ENCODE measurements at places on chromosomes 12 and 14.

DNA sequence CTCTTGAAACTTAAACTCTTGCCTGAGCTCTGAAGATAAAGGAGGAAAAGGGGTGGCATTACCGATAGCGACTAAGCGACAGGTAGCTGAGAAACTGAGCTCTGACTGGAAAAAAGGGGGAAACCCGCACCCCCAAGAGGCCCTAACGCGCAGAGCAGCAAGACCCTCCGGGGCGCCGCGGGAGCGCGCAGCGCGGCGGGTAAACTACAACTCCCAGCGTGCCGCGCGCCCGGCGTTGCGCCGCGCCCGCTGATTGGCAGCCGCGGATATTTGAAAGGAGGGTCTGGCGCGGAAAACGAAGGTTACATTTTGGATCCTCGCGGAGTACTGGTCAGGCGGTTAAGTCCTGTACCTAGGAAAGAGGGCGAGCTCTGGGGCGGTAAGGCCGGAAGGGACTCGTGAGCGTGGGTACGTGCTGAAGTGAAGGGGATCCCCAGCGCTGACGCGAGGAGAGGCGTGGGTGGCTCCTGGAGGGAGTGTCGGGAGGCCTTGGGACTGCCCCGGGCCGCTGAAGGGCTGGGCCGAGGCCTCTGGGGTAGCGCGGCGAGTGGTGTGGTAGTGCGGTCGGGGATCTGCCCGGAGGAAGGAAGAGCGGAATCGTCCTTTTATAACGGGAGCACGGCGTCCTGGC is at the start of gene ESPL1:
ESPL1 (plus strand) TSS at position 301 of the 631 bp plus-strand sequence. CDS start 468 bp downstream, outside the sequence.
- DNase-seq = peak; percentile 75

- DNase-seq = no peak
Measured at GRCh38 chr14:94581127-94581999, at the start of gene SERPINA5. TSS of gene SERPINA5 (plus strand) at chr14:94581426. CDS start at chr14:94587363, 5,937 bp downstream.

DNA sequence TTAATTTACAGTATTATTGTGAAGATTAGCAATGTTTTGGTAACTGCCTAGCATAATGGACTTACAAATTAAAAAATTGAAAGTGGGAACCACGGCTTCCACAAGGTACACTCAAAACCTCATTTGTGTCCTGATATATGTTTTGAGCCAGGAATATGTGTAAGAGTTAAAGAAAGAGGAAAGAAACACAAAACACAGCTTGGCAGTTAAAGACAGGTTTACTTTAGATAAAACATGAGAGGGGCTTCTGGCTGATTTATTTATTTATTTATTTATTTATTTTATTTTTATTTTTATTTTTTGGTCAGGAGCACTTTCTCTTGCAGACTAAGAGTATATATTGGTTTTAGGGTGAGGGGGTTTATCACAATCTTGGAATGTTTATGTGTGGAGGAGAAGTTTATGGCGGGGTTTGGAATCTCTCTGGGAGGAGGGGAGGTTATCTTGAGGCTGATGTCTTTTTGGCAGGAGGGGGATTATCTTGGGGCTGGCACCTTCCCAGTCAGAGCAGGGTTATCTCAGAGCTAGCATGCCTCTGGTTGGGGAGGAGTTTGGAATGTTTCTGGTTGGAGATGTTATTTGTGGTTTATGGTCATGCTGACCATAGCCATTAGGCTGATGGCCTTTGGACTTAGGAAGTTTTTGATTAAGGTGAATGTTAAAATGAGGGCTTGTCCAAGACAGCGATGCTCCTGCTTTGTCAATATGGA is 436.7 kb downstream of the DAD1 start:
- DNase-seq = no peak

DNA sequence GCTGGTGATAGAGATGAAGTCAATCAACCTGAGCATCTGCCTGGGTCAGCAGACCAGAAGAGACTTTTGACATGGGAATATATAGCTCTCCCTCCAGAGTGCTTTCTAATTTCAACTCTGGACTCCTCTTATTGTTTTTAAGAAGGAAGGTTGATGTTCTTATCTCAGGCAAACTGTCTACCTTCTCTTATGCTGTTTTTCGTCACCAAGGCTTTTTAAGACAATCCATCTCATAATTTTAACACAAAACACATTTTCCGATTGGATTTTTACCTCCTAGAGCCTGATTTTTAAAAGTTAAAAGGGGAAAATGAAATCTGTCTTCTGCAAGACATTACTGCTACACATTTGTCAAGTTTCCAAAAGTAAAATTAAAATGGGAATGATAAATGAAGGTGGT is 368.7 kb upstream of the MIS18BP1 start:
- no peak for DNase-seq

DNA sequence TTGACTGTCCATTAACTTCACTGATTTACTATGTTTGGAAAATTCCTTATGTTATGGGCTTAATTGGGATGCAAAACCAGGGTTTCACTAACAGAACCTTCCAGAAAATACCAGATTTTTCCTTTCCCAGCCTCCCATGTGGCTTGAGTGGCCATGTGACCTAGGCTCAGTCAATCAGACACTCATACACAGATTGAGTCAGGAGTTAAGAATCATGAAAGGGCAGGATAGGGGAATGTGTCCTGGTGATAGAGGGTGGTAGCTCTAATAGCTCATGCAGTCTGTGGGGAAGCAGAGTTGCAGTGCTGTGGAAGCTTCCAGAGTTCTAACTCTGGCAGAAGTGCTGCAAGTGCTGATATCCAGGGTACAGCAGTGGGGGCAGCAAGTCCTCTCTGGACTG is 134.1 kb upstream of the IFNG-AS1 start:
- DNase-seq = no peak

DNA sequence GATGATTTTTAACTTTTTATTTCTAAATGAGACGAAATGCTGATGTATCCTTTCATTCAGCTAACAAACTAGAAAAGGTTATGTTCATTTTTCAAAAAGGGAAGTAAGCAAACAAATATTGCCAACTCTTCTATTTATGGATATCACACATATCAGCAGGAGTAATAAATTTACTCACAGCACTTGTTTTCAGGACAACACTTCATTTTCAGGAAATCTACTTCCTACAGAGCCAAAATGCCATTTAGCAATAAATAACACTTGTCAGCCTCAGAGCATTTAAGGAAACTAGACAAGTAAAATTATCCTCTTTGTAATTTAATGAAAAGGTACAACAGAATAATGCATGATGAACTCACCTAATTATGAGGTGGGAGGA is 139.6 kb downstream of the HMGA2 start:
- no peak for DNase-seq

GRCh38 chr14:93957333-93957710 is 19.0 kb downstream of the ASB2 start:
- no peak for DNase-seq

DNA sequence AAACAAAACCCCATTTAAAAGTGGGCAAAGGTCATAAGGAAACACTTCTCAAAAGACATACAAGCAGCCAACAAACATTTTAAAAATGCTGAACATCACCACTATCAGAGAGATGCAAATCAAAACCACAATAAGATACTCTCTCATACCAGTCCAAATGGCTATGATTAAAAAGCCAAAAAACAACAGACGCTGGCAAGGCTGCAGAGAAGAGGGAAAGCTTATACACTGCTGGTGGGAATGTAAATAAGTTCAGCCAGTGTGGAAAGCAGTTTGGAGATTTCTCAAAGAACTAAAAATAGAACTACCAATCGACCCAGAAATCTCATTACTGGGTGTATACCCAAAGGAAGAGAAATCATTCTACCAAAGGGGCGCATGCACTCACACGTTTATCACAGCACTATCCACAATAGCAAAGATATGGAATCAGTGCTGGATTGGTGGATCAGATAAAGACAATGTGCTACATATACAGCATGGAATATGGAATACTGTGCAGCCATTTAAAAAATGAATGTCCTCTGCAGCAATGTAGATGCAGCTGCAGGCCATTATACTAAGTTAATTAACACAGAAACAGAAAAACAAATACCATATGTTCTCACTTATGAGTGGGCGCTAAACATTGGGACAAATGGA is 102.1 kb upstream of the DAAM1 start:
- peak; percentile 64 for DNase-seq

DNA sequence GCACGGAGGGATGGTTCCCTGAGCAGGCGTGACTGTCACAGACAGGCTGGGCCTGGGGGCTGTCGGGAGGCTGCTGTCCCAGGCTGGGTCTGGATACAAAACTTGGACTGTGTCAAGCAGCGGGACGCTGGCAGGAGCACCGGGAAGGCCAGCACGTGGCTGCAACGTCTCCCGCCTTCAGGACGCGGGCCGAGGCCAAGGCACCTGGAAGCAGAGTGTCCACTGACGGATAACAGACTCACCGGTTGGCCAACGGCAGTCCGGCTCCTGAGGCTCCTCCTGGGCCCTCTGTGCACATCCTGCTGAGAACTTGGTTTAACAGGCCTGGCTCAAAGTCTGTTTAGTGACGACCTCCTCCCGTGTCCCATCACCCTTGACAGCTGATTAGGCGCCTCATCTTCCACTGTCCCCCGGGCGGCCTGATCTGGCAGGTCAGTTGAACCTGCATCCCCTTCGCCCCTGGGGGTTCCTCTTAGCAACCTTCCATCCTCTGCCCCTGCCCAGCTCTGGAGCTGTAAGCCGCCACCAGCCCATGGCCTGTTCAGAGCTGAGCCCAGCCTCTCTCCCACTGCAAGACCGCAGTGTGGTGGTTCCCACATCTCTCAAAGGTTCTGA is 2.5 kb downstream of the XRCC3 start:
- no peak for DNase-seq

- peak; percentile 11 for DNase-seq
Measured at GRCh38 chr12:133106253-133106652, 23.8 kb downstream of the ZNF891 start.

DNA sequence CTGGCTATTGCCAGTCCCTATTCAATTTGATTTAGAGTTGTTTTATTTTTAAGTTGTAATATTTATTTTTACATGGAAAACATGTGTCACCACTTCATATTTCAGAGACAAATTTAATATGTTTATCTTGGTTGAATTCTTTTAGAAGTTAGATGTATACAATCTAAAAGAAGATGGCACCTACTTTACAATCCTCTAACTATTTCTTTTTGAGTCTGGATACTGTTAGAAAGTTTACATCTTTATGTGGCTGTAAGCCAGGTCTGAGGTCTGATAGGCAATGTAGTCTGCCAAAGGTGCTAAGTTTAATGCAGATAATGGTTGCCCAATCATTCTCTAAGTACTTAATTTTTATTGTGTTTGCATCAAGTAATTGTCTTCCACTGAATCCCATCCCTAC is 7.2 kb upstream of the LMO3 start:
- no peak for DNase-seq
